Foreskin fibroblast (primary cell): ENCODE measurements at places on chromosomes 2 and 18.

GRCh38 chr18:9587924-9588323 is 26.4 kb downstream of the PPP4R1 start:
- no peak for DNase-seq

DNA sequence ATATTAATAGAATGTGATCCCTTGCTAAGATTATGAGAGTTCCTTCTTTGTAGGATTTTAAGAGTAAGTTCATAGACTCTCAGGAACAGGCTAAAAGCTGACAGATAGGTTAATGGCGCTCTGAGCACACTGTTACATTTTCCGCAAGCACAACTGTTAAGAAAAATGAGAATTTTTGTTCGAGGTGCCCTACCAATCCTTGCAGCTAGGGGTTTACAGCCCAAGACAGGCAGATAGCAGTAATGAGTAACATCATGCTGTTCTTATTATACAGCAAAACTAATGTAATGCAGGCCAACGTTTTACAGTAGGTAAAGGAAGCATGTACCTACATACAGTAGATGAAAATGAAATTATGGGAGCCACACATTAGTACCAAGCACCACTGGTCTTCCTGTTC is 11.2 kb upstream of the BOD1L2 start:
- no peak for DNase-seq

GRCh38 chr2:20647738-20648137 is 3.2 kb downstream of the HS1BP3 start:
- no peak for DNase-seq

DNA sequence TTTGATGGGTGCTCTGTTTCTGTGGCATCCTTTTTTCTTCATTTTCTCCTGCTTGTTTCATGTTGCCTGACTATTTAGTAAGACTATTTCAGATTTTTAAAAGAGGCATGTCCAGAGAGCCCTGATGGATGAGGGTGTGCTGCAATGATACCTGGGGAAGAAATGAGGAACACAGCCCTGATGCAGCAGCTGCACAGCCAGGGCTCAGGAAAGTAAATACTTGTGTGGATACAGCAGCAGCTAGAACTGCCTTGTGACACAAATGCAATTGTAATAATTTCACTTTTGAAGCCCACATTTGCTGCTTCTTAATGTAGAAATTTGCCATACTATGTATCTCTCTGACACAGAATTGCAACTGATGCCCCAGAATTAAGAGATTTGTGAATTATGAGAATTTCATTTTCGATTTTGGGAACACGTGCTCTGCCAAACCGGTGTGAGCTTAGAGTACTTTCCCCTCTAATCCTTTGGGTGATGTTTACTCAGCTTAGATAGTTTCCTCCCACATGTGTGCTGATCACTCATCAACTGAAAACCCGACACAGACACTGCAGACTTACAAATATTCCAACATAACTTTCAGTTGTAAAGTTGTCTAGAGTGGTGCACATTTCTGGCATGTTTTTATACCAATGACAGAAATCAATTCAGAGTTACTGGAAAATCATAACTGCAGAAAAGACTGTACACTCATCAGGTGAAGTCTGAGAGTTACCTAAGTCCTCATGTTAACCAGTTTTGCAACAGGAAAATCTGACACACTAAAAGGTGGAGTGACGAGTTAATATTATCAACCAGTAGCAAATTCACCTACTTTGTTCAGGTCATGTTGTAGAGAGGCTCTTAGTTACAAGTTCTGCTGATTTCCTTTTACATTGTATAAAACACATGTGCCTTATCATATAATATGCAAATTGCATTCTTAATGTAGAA is 383.4 kb downstream of the CBLN2 start:
- DNase-seq, result no peak

- DNase-seq, result no peak
Observed at GRCh38 chr2:48753228-48753627, 2.3 kb downstream of the LHCGR start.

GRCh38 chr2:20351555-20352229 is 1.0 kb upstream of the PUM2 start:
- no peak for DNase-seq

DNA sequence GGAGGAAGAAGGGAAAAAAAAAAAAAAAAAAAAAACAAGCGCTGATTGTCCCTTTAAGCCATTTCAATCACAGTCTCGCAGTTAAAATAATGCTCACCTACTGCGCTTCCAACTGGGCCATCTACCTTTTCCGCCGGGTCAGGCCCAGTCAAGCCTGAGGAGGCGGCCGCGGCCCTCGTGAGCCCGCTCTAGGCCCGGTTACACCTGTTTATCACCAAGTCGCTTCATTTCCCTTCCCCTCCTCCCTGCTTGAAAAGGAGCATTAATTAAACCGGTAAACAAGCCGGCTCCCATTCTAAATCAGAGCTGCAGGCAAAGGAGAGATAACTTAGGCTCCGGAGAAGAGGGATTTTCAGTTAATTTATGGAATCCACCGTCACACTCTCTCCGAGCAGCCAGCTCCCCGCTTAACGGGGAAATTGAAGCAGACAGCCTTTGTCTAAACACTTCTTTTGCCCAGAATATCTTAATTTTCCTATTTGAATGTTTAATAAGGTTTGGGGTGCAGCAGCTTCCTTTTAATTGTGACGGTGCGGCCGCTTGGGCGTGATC is 140.1 kb upstream of the SIX3 start:
- no peak for DNase-seq

GRCh38 chr2:9771481-9772017 is 71.7 kb upstream of the TAF1B start:
- peak; percentile 58 for DNase-seq

- DNase-seq, result no peak
Observed at GRCh38 chr2:16227811-16228462, 287.6 kb downstream of the MYCN start.

DNA sequence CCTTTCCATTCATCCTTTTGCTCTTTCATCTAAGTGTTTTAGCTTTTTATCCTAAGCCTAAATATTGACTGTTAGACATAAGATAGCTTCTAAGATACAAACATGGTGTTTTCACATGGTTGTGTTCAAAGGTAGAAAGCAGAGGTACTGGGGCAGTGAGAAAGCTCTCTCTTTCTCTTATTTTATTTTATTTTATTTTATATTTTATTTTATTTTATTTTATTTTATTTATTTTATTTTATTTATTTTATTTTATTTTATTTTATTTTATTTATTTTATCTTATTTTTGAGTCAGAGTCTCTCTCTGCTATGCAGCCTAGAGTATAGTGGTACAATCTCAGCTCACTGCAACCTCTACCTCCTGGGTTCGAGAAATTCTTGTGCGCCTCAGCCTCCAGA is 287.2 kb downstream of the IKZF2 start:
- no peak for DNase-seq

DNA sequence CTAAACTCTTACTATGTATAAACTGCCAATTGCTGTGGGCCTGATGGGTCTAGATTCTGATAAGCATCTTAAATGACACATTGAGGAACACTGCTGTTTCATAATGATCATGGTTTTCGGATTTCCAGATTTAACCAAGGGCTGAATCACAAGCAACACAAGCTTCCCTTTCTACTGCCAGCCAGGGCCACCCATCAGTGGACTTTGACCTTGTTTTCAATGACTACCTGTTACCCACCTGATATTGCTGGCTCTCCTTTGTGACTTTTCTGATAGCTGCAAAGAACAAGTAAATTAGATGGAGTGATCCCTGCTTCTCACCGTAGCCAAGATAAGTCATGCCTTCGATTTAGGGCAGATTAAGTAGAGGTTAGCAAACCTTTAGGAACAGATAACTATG is 259.0 kb downstream of the PAX3 start:
- DNase-seq, result no peak

DNA sequence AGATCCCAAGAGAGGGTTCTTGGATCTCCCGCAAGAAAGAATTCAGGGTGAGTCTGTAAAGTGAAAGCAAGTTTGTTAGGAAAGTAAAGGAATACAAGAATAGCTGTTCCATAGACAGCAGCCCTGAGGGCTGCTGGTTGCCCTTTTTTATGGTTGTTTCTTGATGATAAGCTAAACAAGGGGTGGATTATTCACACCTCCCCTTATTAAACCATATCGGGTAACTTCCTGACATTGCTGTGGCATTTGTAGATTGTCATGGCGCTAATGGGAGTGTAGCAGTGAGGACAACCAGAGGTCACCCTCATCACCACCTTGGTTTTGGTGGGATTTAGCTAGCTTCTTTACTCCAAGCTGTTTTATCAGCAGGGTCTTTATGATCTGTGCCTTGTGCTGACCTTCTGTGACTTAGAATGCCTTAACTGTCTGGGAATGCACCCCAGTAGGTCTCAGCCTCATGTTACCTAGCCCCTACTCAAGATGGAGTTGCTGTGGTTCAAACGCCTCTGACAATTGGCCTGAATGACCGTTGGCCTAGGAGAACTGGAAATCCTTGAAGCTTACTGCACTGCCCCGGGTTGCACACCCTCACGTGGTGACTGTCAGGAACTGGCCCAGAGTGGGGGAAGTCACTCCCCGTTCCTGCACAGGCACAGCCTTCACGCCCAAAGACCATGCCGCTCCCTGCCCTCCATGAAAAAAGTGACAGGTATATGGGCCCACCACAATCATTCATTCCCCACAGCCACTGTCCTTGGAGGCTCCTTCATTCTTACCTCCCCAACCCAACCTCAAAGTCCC is 136.9 kb downstream of the SEPTIN10 start:
- DNase-seq, result no peak

- no peak for DNase-seq
Observed at GRCh38 chr18:56358608-56359280, 279.6 kb downstream of the TXNL1 start.

GRCh38 chr2:25286723-25287483 is 54.8 kb downstream of the DNMT3A start:
- DNase-seq, result no peak

- DNase-seq, result peak; percentile 71
Observed at GRCh38 chr2:53033411-53033810, 734.2 kb upstream of the CHAC2 start.

GRCh38 chr2:54239427-54239826 is 16.6 kb downstream of the TSPYL6 start:
- peak; percentile 90 for DNase-seq

GRCh38 chr18:12659904-12660605 is 2.1 kb upstream of the SPIRE1 start:
- peak; percentile 67 for DNase-seq

DNA sequence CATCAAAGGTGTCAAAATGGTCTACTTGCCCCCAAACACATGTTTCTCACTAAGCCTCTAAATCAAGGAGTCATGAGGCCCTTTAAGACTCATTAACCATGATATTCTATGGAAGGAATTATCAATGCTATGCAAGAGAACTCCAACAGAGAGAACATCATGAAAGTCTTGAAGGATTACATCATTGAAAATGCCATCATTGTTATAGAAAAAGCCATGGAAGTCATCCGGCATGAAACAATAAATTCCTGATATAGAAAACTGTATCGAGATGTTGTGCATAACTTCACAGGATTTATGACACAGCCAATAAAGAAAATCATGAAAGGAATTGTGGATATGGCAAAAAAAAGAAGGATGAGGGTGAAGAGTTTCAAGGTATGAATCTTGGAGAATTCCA is 1363.6 kb upstream of the CDH2 start:
- DNase-seq, result no peak

GRCh38 chr2:231323316-231323715 is 72.2 kb upstream of the B3GNT7 start:
- DNase-seq, result no peak

DNA sequence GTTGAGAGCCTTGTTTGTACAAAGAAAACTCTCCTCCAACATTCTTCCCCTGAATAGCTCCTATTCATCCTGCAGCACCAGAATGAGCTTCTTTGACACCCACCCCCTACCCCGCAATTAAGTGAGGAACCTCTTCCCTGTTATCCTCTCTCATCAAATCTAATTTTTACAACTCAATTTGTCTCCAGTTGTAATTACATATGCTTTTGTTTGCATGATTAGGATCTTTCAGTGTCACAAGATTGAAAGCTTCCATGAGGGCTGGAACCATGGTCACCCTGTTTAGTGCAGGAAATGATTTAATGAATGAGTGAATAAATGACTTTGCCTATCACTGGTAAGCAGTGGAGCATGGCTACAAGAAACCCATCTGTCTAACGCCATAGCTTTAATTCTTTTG is 334.6 kb upstream of the KLHL29 start:
- DNase-seq, result no peak

GRCh38 chr2:168926621-168927386 is 25.7 kb downstream of the G6PC2 start:
- DNase-seq, result no peak

DNA sequence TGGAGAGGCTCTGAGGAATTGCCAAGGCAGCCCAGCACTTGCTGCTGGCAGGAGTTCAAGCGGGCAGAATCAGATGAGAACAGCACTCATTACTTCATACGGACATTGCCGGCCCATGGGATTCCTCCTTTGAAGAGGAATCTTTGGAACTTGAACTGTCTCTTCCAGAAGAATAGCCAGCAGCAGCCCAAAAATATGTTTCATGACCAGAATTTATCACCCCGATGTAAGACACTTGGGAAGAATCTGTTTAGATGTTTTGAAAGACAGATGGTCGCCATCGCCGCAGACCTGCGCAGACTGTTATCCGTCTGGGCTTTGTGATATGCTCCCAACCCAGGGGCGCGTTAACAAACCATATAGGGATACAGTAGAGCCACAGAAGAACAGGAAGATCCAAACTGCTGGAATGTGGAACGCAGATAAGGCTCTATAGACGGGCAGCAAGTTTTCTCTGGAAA is 3.7 kb upstream of the ADI1 start:
- DNase-seq, result peak; percentile 77

- DNase-seq, result no peak
Observed at GRCh38 chr18:41751161-41751560, 203.9 kb upstream of the PIK3C3 start.

DNA sequence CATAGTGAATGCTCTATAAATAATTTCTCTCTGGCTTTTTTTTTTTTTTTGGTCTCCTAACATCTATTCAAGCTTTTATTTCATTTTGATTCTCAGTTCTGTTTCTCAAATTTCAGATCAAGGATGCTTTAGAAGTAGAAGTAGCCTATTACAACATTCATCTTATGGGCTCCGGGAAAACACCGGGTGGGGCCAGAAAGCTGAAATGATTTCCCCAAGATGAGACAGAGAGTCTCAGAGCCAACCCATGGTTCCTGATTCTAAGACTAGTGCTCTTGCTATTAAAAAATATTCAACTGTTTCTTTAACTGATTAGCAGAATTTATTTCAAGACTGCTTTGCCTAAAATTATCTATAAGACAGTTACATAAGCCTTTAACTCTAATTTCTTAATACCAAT is 147.2 kb upstream of the CCDC68 start:
- no peak for DNase-seq

DNA sequence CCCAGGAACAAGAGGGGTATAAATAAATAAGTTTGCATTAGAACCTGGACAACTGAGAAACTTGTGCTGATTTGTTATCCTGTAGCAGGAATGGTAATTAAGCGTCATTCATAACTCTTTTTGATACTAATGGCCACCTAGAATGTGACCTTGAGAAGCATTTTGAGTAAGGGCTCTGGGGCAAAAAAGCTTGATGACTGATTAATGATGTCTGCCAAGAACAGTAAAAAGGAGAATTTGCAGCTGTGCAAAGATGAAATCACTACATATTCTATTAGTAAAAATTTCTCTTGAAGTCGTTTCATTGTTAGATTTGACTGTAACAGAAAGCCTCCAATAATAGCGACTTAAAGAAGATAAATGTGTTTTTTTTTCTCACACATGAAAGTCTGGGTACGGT is 157.7 kb downstream of the PRKCE start:
- no peak for DNase-seq

- DNase-seq, result no peak
Observed at GRCh38 chr2:205273627-205274026, 408.7 kb upstream of the NRP2 start.
